ENCODE measurements at places on chromosomes 6 and 20. TPM values are rescaled to one million over a fixed set of nuclear protein-coding genes. Genes with fewer than 3 reads are reported as not detected.

- no peak for DNase-seq
Observed at GRCh38 chr6:79506251-79506650, 31.0 kb downstream of the LCA5 start.

GRCh38 chr6:166278579-166279392 is 29.4 kb downstream of the PRR18 start:
- no peak for DNase-seq

DNA sequence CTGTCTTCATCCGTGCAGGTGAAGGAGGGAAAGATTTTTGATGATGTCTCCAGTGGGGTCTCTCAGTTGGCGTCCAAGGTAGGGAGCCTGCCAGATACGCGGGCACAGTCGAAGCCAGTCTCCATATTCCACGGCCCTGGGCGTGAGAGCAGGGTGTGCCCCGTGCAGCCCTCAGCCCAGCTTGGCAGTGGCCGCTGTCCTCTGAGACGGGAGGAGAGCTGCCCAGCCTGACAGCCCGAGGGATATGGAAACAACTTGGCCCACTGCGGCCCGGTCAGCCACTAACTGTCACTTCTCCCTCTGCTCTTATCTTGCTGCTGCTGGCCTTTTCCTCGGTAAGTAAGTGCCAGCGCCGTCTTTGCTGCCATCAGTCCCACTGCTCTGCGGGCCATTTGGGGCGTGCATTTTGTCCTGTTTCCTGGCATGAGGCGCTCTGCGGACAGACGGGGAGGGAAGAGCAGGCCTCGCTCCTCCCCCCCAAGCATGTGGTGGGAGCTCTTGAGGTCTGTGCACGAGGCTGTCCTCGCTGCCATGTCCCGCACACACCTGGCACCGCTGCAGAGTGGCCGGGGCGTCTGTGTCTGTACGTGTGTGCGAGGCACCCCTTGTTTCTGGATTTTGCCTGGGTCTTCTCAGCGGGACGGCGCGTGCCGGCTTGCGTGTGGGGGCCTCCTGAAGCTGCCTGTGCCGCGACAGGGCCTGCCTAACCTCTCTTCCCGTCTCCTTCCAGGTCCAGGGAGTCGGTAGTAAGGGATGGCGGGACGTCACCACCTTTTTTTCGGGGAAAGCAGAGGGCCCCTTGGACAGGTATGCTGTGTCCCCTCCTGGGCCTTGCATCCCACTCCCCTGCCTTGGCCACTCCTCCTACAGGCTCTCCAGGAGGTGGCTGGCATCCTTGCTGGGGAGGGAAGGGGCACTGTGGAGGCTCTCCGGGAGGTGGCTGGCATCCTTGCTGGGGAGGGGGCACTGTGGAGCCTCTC is 7.1 kb upstream of the COL20A1 start:
- no peak for DNase-seq

Gene THBS2
- not detected for total RNA-seq

Gene TMEM244
- 1.1 TPM for total RNA-seq

GRCh38 chr6:111076024-111076695 is 11.1 kb upstream of the SLC16A10 start:
- DNase-seq: no peak

Gene NEURL2
- total RNA-seq: 0.76 TPM

Gene CFAP206
- total RNA-seq: not detected

Gene KCTD20
- 41.7 TPM for total RNA-seq

DNA sequence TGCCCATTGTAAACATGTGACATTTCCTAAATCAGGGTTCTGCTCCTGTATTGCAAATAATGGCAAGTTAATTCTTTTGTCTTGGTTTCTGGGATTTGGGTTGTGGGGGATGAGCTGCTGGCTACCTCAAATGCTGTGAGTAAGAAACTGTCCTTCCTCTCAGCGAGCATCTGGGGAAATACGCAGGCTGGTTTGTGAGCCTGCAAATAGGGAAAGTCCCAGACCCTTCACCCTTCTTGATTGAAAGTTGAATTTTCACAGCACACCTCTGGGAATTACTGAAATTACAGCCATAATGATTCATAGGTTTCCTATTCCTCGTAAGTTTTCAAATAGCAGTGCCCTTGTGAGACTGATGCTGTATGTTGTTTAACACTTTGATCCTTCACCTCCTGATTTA is 138.1 kb downstream of the TBXT start:
- DNase-seq: no peak

DNA sequence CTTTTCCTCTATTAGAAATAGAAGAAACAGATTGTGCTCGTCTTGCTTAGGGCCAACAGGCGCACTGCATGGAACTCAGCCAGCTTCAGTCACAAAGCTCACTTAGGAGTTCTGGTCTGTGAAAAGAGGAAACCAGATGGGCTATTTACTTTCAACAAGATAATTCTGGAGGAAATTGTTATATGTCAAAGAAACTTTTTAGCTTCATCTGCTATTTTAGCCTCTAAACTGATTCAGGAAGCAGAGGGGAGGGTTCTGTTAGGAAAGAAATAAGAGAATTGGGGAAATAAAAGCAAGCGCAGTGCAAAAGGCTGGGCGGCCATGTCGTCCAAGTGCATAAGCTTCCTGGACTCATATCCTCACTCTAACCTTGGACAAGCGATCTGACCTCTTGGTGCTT is 21.3 kb downstream of the PRKN start:
- DNase-seq: no peak

- no peak for DNase-seq
Observed at GRCh38 chr20:14434384-14435136, 97.1 kb upstream of the FLRT3 start.

GRCh38 chr6:151589667-151590066 is 95.8 kb downstream of the CCDC170 start:
- DNase-seq: no peak

Gene FAM217A
- total RNA-seq: not detected

Gene CUL7
- 7.7 TPM for total RNA-seq

DNA sequence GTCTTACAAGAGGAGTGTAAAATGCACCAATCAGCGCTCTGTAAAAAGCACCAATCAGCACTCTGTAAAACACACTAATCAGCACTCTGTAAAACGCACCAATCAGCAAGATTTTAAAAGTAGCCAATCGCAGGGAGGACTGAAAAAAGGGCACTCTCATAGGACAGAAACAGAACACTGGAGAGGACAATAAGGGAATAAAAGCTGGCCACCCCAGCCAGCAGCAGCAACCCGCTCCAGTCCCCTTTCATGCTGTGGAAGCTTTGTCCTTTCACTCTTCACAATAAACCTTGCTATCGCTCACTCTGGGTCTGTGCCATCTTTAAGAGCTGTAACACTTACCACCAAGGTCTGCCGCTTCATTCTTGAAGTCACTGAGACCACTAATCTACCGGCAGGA is 1.7 kb upstream of the AIG1 start:
- no peak for DNase-seq

Gene ULBP3
- total RNA-seq: 1.3 TPM

DNA sequence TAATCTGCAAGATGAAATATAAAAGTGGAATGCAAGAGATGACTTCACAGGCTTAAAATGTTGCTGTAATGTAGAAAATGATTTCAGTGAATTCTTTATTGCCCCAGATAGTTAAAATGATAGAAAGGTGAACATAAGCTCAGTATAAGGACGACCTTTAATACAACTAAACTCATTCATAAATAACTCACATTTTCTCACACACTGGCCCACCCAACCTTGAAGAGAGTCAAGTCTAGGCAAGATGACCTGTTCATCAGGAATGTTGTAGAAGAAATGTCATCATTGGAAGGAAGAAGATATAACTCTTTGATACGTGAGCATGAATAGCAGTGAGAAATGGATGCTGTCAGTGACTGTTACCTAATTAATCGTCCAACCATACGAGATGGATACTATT is 111.1 kb upstream of the SASH1 start:
- DNase-seq: no peak

DNA sequence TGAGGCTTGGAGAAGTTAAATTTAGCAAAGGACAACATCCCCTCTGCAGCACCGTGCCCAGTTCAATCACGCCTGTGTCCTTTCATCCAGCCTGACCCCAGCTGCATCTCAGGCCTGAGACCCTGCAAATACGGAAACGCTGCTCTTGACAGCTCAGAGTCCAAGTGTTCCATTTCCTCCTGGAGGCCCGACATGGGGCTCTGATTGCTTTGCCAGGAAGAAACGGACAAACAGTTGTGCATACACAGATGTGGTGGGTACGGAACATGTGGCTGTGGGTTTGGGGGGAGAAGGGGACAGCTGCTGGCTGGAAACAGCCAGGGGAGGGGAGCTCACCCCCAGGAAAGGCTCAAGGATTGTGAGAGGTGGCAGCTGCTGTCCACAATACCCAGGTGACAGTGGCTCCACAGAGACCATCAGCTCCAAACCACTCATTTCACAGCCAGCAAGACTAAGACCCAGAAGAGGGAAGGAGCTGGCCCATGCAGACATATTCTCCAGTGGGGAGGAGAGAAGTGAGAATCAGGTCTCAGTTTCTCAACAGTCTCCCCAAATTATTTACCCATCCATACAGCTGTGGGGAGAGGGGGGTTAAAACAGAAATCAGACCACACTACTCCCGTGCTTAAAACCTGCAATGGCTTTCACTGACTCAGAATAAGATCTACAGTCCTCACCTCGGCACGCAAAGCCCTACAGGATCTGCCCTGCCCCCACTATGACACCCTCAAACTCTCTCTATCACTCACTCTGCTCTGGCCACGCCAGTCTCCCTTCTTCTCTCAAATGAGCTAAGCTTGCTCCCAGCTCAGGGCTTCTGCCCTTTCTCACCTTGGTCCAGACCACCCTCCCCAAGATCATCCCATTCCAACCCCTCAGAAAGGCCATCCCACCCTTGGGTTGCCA is 89.1 kb downstream of the PREX1 start:
- no peak for DNase-seq

GRCh38 chr6:133595111-133595761 is 293.7 kb upstream of the TCF21 start:
- DNase-seq: no peak

- DNase-seq: no peak
Observed at GRCh38 chr20:4138056-4138455, 122.7 kb upstream of the RNF24 start.

Gene HLA-DOB
- total RNA-seq: 6.8 TPM

GRCh38 chr6:5471044-5471443 is 209.7 kb downstream of the FARS2 start:
- DNase-seq: peak; percentile 49
